ENCODE measurements at places on chromosomes 5 and 9.

DNA sequence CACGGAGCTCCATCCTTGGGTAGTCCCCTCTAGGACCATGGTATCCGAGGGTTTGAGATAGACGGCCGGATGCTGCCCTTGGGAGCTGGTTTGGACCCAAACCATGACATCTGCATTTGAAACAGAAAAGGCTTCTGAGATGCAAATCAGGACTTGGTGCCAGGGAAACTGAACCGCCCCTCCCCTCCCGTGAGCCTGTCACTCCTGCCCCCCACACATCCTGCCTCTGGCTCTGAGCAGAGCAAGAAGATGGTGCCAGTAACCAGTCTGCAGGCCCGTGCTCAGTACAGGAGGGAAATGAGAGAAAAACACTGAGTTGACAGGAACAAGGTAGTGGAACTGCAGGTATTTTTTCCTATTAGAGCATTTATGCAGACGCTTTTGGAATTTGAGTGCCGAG is 18.6 kb downstream of the ARPC5L start:
- DNase-seq = no peak

DNA sequence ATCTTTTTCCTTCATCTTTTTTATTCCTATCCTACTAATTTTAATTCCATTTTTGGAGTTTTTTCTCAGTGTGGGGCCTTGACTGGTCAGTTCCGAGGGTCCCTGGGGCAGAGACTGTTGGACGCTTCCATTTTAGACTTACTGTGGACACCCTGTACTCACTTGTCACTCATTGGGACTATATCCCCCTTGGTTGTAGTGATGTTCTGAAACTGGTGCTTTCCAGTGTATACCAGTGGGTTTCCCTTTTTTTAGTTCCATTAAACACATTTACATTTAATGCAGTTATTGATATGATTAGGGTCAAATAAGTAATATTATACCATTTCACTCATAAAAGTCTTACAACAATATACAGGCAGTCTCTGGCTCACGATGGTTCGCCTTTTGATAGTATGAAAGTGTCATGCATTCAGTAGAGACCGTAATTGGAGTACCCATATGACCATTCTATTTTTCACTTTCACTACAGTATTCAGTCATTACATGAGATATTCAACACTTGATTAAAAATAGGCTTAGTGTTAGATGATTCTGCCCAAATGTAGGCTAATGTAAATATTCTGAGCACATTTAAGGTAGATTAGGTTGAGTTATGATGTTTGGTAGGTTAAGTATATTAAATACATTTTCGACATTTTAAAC is 46.0 kb downstream of the CNOT6 start:
- no peak for DNase-seq

- no peak for DNase-seq
Observed at GRCh38 chr5:95238560-95239325, 46.2 kb downstream of the MCTP1 start.

DNA sequence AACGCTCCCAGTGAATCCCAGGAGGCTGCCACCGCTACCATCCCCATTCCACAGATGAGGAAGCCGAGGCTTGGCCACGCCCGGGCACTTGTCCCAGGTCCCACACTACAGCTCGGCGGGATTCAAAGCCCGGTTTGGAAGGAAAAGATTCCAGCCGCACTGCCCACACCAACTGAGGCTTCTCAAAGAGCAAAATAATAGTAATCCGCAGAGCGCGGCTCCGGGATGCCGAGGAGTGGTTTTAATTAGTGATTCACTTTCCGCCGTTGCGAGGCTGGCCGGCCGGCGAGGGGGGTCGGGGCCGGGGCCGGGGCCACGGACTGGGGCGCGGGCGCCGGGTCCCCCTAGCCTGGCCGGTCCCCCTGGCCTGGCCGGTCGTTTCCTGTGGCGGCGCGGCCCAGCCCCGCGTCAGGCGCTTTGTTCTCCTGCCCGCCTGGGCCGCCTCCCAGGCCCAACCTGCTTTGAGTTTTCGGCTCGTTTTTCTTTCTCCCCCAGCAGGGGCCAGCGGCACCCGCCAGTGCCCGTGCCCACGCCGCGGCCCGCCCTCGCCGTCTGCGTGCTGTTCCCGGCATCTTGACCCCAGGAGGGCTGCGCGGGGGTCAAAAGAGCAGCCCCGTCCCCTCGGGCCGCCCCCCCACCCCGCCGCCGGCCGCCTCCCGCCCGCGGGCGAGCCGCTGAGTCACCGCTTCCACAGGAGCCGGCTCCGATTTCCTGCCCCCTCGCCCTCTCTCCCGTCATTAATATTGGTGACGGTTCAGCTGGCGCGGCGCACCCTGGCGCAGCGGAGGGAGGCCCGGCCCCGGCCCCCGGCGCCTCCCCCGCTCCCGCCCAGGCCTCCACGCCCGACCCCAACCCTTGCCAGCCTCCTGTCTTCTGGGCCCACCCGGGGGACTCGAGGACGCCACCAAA is 31.2 kb downstream of the FGF18 start:
- peak; percentile 28 for DNase-seq

- no peak for DNase-seq
Observed at GRCh38 chr9:69097064-69097463, 61.5 kb downstream of the FXN start.

- no peak for DNase-seq
Observed at GRCh38 chr5:124438026-124438902, 308.2 kb downstream of the ZNF608 start.

DNA sequence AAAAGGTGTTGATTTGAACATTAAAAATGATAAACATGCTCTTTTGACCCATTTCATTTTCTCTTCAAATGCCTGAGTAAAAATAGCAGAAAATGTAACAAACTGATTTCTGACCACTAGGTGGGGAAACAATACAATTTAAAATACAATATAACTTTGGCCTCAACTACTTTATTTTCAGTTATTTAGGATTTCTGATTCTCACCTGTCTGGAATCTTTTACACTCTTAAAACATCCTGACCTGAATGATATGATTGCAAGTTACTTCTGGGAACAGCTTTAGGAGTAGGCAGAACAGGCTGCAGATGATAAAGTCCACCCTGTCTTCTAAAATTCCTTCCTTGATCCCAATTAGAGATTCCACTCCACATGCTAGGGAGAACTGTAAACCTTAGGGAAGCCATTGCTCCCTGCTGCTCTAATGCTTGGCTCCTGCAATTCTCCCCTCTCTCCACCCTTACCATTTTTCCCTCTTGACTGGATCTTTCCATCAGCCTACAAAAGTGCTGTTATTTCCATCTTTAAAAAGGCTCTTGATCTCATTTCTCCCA is 70.3 kb downstream of the FYB1 start:
- DNase-seq = no peak
